ENCODE measurements at places on chromosomes 5 and 9.

GRCh38 chr9:105320568-105320967 is 76.1 kb downstream of the SLC44A1 start:
- DNase-seq = no peak

DNA sequence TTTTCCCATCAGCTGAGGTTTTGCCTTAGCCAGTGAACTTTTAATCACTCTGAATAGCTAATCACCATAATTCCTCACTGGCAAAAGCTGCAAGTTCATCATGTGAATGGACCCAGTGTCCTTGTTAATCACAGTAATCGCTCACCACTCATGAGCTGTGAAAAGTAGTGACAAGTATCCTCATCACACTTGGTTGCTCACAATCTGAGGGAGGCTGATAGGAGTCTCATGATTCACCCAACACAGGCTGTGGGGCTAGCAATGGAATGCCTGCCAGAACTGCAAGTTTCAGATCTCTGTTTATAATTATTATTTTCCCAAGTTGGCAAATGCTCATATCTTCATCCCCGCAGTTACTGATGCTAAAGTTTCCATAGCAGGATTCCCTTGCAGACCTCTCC is 467.2 kb downstream of the KIF4B start:
- DNase-seq = no peak

GRCh38 chr5:171261361-171261760 is 47.7 kb upstream of the TLX3 start:
- DNase-seq = no peak

DNA sequence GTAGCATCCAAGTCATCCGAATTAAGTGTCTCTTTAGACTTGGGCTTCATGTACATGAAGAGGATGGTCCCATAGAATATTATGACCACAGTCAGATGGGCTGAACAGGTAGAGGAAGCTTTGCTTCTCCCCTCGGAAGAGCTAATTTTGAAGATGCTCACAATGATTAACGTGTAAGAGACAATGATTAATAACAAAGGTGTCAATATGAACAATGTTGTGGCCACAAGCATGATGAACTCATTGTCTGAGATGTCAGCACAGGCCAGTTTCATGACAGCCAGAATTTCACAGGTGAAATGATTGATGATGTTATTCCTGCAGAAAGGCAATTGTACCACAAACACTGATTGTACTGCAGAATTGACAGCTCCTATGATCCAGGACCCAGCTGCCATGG is 626 bp downstream of the OR13C2 start:
- DNase-seq = no peak

- DNase-seq = no peak
Observed at GRCh38 chr5:154214371-154215106, 24.0 kb downstream of the GALNT10 start.

Data from hippocampal formation (tissue), 2 donors.